ENCODE measurements at places on chromosomes 11 and 22. TPM values are rescaled to one million over a fixed set of nuclear protein-coding genes. Genes with fewer than 3 reads are reported as not detected.

The APOL3 gene
- total RNA-seq, result 214 TPM

The IRAG1 gene
- total RNA-seq, result 0.79 TPM

The CHRDL2 gene
- not detected for total RNA-seq

The RAB39A gene
- total RNA-seq, result 0.05 TPM

The DEUP1 gene
- not detected for total RNA-seq

The FAM181B gene
- total RNA-seq, result 0.05 TPM

The DENND5A gene
- total RNA-seq, result 146 TPM

The SLC22A6 gene
- total RNA-seq, result not detected

The DNAJC4 gene
- total RNA-seq, result 7.0 TPM

The SEZ6L gene
- total RNA-seq, result not detected

The UCP3 gene
- 0.28 TPM for total RNA-seq

The EIF1AD gene
- total RNA-seq, result 32.2 TPM

The ASCL2 gene
- not detected for total RNA-seq

The SLC22A12 gene
- total RNA-seq, result not detected

All from dermis blood vessel endothelial cell (primary cell).